A549 treated with AZD2906 at 1 μM for 4 hours (cell line): ENCODE measurements at places on chromosomes 4 and X. TPM values are rescaled to one million over a fixed set of nuclear protein-coding genes. Genes with fewer than 3 reads are reported as not detected.

The STK26 gene
- 8.2 to 11.8 TPM (median 8.9 TPM) in 5 replicates for total RNA-seq

The PAGE4 gene
- total RNA-seq: not detected in 5 replicates

The SLC10A4 gene
- 4.4 to 7.2 TPM (median 7.1 TPM) in 5 replicates for total RNA-seq

The RNF150 gene
- total RNA-seq: 0.18 to 0.52 TPM (median 0.32 TPM) in 5 replicates
